Dorsolateral prefrontal cortex (tissue), 122 donors: ENCODE measurements at places on chromosomes 11 and 22. TPM values are rescaled to one million over a fixed set of nuclear protein-coding genes. Genes with fewer than 3 reads are reported as not detected.
A peak's percentile ranks its signal among the peaks of the same experiment; 100 is the strongest.

Gene FREY1
- 1.0 TPM for total RNA-seq

- DNase-seq, result no peak
These were observed 684 bp downstream of the TNFRSF13C start for GRCh38 chr22:41925783-41926460.

GRCh38 chr11:17154409-17155159, 53.2 kb downstream of the PIK3C2A start:
- no peak for DNase-seq

GRCh38 chr11:35012467-35013191, 96.2 kb downstream of the PDHX start:
- DNase-seq, result no peak

DNA sequence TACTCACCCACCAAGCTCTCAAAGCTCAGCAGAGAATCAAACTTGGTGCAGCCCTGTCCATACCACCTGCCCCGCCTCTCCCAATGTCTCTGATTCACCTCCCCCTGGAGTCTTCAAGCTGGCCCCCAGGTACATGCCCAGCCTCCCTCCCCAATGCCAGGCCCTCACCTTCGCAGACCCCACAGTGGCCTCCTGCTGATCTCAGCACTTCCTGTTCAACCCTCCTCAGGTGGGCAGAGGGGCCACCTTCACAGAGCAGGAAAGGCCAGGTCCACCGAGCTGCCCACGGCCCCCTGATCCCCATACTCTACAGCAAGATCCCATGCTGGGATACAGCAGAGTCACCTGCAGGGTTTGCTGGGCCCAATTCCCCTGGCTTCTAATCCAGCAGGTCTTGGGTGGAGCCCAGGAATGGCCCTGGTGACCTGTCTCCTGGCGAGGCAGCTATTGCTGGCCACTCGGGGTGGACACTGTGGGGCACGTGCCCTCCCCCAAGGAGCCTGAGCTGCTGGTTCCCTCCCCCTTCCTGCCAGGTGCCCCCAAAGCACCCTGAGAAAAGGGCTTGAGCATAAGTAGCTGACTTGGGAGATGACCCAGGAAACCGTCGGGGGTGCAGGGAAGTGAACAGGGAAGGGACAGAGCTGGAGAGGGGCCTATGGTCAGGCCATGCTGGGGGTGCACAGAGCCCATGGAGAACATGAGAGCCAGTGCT, 150.7 kb downstream of the BRD1 start:
- no peak for DNase-seq

GRCh38 chr22:26756675-26757293, 99.4 kb downstream of the MIAT start:
- peak; percentile 74 for DNase-seq

GRCh38 chr11:103368145-103368544, 258.9 kb downstream of the DYNC2H1 start:
- DNase-seq, result no peak

DNA sequence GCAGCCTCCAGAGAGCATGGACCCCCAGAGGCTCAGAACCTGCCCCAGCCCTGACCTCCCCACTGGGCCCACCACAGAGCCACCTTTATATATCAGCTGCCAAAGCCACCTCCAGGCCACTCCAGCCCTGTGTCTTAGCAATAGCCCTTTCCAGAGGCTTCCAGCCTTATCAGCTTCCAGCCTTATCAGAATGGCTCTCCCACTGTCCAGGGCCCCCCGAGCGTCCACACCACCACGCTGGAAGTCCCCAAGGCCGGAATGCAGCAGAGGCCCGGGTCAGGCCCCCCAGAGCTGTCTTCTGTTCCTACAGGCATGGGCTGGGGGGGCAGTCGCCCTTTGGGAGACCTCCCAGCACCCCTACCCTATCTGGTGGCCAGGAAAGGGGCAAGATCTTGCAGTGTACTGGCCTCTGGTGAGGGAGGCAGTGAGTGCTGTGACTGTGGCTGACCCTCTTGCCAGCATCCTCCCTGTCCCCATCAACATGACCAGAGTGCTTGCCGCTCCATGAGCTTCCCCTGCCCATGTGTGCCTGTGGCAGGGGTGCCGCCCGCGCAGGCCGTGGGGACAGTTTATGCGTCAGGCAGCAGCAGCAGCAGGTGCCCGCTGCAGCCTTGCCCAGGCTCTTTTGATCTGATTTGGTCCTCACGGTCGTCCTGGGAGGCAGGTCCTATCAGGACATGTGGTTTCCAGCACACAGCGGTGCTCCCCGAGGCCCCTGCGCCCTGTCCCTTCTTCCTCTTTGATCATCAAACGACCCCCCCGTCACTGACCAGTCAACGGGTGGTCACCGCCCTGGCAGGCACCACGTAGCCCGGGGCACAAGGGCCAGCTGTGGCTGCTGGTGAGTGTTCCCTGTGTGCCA, 15.9 kb downstream of the OSBPL5 start:
- no peak for DNase-seq

GRCh38 chr11:94747146-94747545, 21.0 kb upstream of the AMOTL1 start:
- DNase-seq, result no peak

DNA sequence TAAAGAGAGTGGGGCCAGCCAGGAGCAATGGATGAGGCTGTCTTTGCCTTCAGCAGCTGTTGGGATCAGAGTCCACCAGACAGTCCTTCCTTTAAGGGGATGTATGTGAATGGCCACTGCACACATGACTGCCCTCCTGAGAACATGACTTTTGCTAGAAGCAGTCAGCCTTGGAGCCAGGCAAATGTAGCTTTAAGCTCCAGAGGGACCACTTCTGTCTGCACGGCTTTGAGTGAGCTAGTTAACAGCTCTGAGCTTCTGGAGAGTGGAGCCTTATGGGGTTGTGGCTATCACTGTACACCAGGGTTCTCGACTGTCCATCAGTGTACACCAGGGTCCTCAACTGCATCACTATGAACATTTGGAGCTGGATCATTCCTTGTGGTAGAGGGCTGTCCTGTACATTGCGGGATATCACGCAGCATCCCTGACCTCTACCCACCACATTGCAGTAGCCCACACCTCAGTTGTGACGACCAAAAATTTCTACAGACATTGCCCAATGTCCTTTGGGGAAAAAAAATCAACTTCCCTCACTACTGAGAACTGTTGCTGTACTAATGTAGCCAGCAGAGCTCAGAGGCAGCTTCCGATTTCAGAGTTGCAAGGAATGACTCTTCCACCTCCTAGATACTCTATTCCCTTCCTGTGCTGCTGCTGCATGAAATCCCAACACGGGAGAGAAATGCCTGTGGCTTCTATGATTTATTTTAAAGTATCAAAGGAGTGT, 169.4 kb downstream of the MYO18B start:
- DNase-seq, result no peak

DNA sequence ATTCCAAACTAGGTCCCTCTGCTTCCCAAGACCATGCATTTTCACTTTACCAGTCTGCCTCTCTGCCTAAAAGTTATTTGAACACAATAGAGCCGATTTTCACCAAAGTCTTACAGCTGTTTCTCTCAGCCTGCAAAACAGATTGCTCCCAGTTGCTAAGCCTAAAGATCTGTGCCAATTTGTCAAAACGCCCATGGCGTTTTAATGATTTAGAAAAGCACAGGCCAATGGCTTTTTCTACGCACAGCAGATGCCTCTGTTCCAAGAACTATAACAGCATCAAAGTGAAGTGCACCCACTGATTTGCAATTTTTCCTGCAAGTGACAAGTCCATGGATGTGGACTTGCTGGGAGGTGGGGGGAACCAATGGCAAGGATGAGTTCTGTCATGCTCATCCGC, 173.9 kb upstream of the SYN3 start:
- no peak for DNase-seq

DNA sequence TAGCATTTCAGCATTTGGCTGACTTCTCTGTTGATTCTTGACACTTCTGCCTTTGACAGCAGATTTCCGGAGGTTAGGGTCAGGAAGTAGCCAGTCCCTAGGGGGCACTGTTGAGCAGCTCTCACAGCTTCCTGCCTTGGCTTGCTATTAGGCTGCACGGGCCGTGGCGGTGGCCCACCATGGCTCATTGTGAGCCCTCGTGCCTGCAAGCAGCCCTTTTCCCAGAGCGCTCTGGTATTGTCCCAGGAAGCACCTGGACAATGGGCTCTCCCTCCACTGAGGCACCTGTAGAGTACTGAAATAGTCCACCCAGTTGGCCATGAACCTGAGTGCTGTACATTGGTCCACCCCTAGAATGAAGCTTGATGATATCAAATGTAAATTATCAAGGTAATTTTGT, 100.2 kb upstream of the GAL start:
- DNase-seq, result no peak

Gene PRR5L
- total RNA-seq, result 30.3 TPM

Gene CLDN5
- 96.0 TPM for total RNA-seq

Gene MPEG1
- 2.9 TPM for total RNA-seq

GRCh38 chr22:30426388-30427353, 1.1 kb downstream of the MTFP1 start:
- DNase-seq, result peak; percentile 83

DNA sequence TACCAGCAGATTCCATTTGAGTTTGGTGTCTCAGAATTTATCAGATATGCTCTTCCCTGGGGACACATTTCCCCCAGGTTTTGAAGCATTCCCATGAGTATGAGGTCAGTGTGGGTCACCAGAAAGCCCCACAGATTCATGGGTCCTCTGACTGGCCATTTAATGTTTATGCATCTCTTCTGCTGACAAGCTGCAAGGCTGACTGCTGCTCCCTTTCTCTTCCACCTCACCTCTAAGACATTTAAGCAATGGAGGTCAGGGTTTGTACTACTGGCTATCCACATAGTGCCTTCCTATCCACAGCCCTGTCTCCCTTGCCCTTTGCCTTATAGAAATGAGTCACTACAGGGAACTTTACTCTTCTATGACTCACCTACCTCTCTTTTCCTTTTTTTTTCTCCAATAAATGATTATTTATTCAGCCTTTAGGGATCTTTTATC, 106.0 kb upstream of the TIMP3 start:
- DNase-seq, result no peak

DNA sequence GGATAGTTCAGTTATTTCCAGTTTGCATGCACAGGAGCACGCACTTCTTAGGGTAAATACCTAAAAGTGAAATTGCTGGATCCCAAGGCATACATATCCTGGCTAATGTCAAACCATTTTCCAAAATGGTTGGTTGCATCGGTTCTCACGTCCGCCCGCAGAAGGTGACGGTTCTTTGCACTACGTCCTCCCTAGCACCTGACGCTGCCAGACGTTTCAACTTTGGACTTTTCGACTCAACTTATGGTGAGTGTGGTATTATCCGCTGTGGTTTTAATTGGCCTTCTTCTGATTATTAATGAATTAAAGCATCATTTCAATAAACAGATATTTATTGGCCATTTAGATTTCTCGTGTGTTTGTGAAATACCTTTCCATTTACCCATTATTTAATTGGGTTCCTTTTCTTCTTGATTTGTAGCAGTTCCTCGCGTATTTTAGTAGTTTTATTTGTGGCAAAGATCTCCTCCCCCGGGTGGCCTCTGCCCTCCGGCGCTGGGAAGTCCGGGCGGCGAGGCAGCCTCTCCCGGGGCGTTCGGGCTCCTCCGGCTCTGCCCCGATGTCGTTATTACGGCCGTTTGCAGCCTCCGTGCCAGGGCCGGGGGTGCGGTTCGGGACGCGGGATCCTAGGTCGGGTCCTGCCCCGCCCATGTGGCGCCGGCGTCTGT, at the start of gene JHY:
Gene JHY, plus strand, starts transcription at position 571 of the 668 bp plus-strand sequence. CDS start 3,091 bp downstream, outside the sequence.
- no peak for DNase-seq

DNA sequence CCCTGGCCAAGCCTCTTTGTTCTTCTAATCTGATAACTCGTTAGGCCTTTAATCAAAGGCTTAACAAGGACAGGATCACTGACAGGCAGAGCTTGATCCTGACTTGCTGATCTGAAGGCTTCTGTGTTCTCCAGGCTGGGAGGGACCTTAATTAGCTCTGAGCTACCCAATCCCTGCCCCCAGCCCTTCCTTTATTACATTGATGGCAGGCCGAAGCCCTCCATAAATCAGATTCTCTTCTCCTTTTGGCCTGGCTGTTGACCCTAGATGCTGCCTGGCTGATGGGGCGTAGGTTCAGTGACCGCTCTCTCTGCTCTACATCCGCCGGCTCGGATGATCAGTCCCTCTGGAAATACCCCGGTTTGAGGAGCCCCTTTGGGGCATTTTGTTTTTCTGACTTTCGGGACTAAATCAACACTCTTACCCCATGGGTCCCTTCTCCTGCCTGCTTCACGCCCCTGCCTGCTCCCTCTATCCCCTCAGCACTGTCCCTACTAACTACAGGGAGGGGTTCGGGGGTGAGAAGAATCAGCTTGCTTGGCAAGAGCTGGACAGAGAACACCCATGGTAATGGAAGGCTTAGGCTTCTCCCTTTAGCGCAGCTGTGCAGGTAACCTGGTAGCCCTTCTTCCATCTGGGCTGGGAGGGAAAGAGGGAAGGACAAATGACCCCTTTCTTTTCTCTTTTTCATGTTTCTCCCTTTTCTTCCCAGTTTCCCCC, 10.0 kb upstream of the RRM1 start:
- no peak for DNase-seq

DNA sequence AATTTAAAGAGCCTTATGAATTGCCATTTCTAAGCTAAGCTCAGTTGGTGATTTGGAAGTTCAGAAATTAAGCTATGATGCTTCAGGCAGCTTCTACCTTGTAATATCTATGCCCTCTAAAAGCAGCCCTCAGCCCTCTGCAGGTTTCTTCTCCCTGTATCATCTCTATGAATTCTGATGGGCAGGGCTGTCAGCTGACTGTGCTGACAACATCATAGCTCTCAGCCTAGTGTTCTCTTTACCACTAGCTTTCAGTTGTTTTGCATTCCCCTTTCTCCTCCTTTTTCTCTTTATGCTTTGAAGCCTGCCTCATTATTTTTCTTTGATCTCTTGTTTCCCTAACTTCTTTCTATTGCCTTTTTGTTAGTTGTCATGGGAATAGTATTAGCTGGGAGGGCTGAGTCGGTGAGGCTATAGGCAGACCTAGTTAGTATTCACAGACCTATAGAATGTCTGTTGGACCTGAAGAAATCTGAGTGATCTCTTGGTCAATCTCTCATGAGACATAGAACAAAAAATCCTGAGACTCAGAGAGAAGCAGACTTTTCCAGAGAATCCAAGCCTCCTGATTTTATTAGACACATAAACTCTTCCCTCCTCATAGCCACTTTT, 535.4 kb downstream of the RAB38 start:
- DNase-seq, result no peak

Gene RCOR2
- 9.1 TPM for total RNA-seq

DNA sequence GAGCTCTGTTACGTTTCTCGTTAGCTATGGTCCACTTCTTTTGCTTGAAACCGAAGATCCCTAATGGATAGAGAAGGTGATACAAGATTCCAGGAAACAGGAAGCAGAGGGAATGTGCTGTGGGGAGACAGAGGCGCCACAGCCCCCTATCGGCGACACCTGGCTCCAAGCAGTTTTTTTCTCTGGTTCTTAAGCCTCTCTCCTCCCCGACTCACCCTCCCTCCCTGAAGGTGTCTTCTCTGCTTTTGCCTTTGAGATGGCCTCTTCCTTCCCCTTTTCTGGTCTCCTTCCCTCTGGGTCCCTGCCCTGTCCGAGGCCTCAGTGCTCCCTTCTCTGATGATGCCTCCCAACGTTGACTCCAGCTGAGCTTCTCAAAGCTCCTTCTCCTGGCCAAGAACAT, 14.2 kb upstream of the APOBEC3A start:
- no peak for DNase-seq

DNA sequence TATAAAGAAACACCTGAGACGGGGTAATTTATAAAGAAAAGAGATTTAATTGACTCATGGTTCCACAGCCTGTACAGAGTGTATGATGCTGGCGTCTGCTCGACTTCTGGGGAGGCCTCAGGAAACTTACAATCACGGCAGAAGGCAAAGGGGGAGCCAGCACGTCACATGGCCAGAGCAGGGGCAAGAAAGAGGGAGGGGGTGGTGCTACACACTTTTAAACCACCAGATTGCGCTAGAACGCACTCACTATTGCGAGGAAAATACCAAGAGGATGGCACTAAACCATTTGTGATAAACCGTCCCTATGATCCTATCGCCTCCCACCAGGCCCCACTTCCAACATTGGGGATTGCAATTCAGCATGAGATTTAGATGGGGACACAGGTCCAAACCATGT, 79.7 kb upstream of the CARD18 start:
- DNase-seq, result no peak
